ENCODE measurements at places on chromosomes 3 and 15. TPM values are rescaled to one million over a fixed set of nuclear protein-coding genes. Genes with fewer than 3 reads are reported as not detected.

DNA sequence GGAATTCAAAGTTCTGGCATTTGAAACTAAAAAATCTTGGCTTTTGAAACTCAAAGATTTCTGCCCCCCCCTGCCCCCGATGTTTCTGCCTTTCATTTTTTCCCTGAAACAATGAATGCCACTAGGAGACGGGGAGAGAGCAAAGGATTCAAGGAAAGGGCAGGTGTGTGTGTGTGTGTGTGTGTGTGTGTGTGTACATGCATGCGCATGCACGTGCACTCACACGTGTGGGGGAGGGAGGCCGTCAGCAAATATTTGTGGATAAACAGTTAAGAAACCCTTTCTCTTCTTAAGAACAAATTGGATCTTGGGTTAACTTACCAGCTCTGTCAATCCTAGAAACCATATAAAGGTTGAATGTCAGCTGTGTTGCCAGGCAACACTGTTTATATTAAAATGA is 29.2 kb upstream of the CCDC174 start:
- H3K27me3 ChIP-seq, result no peaks in the 10 kb centered on the region
- no peak overlapping the region for H3K4me3 ChIP-seq
- no peaks in the 10 kb centered on the region for H3K36me3 ChIP-seq
- DNase-seq, result no peak
- no peak overlapping the region for H3K27ac ChIP-seq

DNA sequence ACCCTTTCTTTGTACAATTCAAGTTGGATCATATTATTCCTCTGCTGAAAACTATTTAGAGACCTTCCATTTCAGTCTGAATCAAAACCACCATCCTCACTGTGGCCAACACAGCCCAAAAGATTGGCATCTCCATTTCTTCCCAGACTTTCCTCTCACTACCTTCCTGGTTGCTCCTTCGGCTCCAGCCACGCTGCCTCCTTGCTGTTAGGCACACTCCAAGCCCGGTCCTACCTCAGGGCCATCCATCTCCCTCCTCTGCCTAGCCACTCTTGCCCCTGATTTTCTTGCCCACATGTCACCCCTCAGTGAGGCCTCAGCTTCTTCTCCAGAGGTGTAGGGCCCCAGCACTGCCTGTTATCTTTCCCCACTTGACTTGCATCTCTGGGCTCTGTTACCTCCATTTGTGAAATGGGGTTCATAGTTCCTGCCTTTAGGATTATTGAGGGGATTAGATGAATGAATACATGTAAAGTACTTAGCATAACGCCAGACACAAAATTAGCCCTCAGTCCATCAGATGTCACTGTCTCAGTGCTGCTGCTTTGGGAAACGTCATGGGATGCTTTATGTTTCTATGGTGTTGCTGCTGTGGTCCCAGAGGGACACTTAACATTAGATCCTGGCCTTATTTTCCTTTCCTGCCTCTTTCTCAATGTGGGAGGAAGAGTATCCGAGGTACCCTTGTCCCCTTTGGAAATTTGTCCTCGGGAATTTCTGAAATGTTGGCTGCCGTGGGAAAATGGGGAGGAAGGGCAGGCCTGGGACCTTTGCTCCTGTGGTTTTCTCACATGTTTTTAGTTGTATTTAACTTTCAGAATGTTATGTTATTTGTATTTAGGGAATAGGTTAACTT is 31.3 kb downstream of the SNRK start:
- H3K36me3 ChIP-seq, result peaks cover 36% of the 10 kb centered on the region
- H3K4me1 ChIP-seq, result peaks cover 47% of the 10 kb centered on the region
- DNase-seq, result no peak

The GPR149 gene
- not detected for polyA plus RNA-seq

The CPEB1 gene
- polyA plus RNA-seq, result 0.60 TPM

GRCh38 chr3:5194801-5195509 is 7.4 kb downstream of the EDEM1 start:
- H3K27ac ChIP-seq, result peak overlapping the region; percentile 80
- peak; percentile 60 for DNase-seq
- peak overlapping the region; percentile 65 for H3K4me3 ChIP-seq
- peaks cover 99% of the 10 kb centered on the region for H3K4me1 ChIP-seq

- H3K4me1 ChIP-seq, result no peaks in the 10 kb centered on the region
- peak overlapping the region; percentile 54 for H3K4me3 ChIP-seq
- no peaks in the 10 kb centered on the region for H3K27me3 ChIP-seq
- H3K36me3 ChIP-seq, result no peaks in the 10 kb centered on the region
- H3K27ac ChIP-seq, result no peak overlapping the region
- DNase-seq, result peak; percentile 30
These were observed 20.6 kb downstream of the MYH15 start for GRCh38 chr3:108489776-108490175.

- DNase-seq, result peak; percentile 23
- H3K4me3 ChIP-seq, result no peak overlapping the region
- H3K36me3 ChIP-seq, result no peaks in the 10 kb centered on the region
- no peaks in the 10 kb centered on the region for H3K4me1 ChIP-seq
- no peak overlapping the region for H3K27ac ChIP-seq
- no peaks in the 10 kb centered on the region for H3K27me3 ChIP-seq
These were observed 48.8 kb downstream of the EPHA6 start for GRCh38 chr3:96863129-96863740.

Data from CD4-positive, CD25-positive, alpha-beta regulatory T cell (primary cell).